ENCODE measurements at places on chromosomes 1 and 21.

DNA sequence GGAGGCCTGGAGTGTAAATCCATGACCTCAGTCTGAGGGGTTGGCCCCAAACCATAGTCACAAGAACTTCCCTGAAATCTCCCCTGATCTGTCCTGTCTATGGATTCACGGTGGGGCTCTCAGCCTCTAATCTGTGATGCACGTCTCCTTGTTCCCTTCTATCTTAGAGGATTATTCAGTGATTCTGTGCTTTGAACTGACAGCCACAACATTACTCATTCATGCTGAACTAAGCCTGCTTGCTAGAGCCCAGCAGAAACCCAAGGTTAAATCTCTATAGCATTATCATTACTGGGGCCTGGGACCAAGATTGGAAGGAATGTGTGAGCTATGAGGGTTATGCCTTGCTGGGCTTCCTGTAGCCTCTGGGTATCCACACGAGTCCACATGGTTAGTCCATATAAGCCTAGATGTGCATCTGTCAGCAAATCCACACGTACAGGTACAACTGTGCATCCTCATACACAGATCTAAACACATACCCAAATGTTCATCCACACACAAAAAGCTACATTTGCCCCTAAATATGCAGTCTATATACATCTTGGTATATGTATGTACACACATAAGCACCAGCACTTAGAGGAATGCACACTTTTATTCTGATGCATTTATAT lies 22.4 kb upstream of the MAGOH start:
- DNase-seq = no peak

GRCh38 chr1:217574265-217574949 lies 56.5 kb downstream of the GPATCH2 start:
- DNase-seq = no peak

GRCh38 chr1:67708606-67709005 lies 23.6 kb downstream of the GADD45A start:
- DNase-seq = no peak

- peak; percentile 49 for DNase-seq
Observed at GRCh38 chr1:48697066-48697707, 79.5 kb downstream of the BEND5 start.

GRCh38 chr1:65069011-65069565 lies 78.9 kb upstream of the AK4 start:
- no peak for DNase-seq

GRCh38 chr1:38814984-38815464 lies 44.5 kb downstream of the RRAGC start:
- DNase-seq = no peak

All from stimulated activated CD8-positive, alpha-beta memory T cell treated with anti-CD3 and anti-CD28 coated beads, Interleukin-15, amount 100 ng/mL, for 24 hours (primary cell).